ENCODE measurements at places on chromosomes 3 and 15. TPM values are rescaled to one million over a fixed set of nuclear protein-coding genes. Genes with fewer than 3 reads are reported as not detected.

DNA sequence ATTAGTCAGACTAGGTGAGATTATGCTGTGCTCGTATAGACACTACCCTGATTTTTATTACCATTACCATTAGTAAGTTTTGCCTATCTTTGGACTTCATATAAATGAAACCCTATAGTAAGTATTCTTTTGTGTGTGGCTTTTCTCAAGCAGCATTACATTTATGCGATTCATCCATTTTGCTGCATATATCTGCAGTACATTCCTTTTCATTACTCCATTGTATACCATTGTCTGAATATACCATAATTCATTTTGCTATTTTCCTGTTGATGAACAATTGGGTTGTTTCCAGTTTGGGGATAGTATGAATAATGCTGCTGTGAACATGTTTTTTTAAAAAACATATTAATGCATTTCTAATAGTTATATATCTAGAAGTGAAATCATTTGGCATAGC, 45.3 kb downstream of the TMEM212 start:
- no peak for DNase-seq

- DNase-seq = no peak
Observed at GRCh38 chr3:13514639-13515435, 34.1 kb upstream of the FBLN2 start.

GRCh38 chr3:137097386-137097785, 139.6 kb downstream of the IL20RB start:
- DNase-seq = no peak

- DNase-seq = no peak
Observed at GRCh38 chr3:112350018-112350810, 17.3 kb downstream of the CD200 start.

DNA sequence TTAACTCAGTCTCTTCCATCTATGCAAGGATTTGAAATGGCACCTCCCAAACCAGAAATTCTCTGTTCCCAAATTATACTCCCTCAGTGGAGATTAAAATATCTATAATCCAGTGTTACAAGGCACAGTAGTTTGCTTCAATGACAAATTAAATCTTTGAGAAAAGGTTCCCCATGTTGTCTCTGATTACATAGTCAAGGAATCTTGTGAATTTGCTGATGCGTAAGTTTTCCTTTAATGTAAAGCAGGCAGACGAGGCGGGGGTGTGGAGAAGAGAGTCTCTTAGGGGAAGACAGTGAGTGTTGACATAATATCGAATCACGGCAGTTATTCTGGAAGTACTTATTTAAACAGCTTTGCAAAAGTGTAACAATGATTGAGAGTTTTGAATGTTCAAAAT, 236.4 kb upstream of the RARB start:
- no peak for DNase-seq

The CCDC33 gene
- total RNA-seq = not detected

The MME gene
- total RNA-seq = 109 TPM
